Right hindlimb (tissue), 1 donor: ENCODE measurements at places on chromosomes 12 and 14.
A peak's percentile ranks its signal among the peaks of the same experiment; 100 is the strongest.

DNA sequence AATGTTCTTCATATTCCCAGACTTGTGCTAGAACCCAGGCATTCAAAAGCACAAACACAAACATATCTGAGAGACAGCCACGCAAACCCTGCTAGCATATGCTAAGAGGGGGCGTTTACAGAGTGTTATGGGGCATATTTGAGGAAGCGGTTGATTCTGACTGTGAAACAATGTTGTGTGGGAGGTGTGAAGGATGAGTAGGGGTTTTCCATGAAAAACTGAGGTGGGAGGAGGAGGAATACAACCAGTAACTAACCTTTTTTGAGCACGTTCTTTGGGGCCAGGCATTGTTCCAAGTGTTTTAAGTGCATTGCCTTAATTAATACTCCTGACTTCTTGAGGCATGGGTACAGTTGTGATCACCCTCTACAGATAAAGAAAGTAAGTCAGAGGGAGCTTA is 499.5 kb downstream of the AACS start:
- no peak for DNase-seq

- no peak for DNase-seq
Measured at GRCh38 chr12:49960474-49961110, 1.1 kb upstream of the AQP5 start.

- DNase-seq = no peak
Measured at GRCh38 chr12:39503439-39503838, 60.5 kb upstream of the KIF21A start.

DNA sequence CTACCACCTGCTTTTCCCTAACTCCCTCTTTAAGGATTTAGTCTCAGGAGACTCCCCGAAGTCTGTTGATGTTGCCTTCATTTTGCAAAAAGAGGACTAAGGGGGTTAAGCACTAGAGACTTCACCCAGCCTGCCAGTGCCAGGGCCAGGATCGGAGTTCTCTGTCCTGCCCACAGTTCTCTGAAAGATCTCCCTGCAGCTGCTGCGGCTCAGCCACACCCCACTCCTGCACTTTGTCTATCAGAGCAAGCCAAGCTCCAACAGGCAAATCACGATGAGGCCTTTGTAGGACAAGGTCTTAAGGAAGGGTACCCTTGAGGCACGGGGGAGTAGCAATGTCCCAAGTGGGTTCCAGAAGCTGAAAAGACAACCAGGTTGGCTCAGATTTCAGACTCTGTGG is 148.8 kb upstream of the EGLN3 start:
- DNase-seq = no peak

GRCh38 chr12:46983393-46983793 is 96.0 kb upstream of the PCED1B start:
- no peak for DNase-seq

DNA sequence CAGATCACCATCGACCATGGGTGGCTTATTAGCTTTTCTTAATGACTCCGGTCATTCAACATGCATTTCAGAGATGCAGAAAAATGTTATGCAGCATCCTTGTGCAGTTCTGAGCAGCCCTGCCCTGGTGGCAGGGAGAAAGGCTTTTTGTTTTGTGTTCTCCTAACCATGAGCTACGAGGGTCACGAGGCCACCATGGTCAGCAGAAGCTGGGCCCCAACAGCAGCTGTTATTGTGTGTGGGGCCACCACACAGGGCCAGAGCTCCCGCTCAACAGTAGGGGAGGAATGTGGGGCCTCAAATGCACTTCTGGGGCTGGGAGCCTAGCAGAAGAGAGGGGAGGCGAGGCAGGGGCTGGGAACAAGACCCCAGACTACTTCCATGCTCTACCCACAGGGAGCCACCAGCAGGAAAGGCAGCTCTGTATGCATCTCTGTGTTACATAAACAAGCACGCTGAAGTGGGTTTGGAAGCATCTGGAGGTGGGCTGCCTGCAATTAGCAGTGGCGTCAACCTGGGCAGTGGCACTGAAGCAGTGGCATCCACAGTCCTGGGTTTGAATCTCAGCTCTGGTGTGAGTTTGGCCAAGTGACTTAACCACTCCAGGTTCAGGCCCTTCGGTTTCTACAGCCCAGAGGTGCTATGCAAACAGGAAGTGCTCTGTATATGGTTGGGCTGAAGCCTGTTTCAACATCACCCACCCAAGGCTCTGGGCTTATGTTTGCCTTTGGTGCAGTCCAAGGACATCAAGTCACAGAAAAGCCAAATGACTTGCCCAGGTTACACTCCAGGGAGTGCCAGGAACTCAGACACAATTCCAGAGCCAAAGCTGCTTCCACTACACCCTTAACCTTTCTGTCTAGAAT is 16.3 kb downstream of the GLTP start:
- peak; percentile 32 for DNase-seq

- no peak for DNase-seq
Measured at GRCh38 chr12:32273063-32273522, 126.3 kb upstream of the FGD4 start.

DNA sequence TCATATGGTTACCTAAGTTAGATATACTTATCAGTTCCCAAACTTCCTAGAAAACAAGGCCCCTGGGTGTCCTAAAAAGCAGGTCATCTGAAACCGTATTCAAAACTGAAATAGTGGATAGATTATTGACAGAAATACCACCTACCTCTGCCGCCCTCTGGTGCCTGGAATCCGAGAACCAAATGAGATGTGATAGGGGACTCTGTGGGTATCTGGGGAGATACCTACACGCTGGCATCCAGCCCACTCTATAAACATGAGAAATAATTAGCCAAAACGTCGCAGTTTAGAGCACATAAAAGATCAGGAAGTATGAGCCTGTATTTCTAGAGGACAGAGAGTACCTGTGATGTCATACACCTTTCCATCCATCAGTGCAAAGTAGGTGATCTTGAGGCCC is 4.4 kb downstream of the ORMDL2 start:
- DNase-seq = no peak

- no peak for DNase-seq
Measured at GRCh38 chr12:93676408-93677194, 574 bp upstream of the CRADD start.

DNA sequence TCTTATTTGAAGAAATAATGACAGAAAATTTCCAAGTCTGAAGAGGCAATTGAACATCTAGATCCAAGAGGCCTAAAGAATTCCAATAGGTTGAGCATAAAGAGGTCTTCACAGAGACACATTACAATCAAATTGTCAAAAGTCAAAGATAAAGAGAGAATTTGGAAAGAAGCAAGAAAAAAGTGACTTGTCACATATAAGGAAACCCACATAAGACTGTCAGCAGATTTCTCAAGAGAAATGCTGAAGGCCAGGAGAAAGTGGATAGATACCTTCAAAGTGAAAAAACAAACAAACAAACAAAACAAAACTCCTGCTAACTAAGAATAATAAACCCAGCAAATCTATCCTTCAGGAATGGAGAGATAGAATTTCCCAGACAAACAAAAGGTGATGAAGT is 118.1 kb upstream of the LGR5 start:
- DNase-seq = no peak

DNA sequence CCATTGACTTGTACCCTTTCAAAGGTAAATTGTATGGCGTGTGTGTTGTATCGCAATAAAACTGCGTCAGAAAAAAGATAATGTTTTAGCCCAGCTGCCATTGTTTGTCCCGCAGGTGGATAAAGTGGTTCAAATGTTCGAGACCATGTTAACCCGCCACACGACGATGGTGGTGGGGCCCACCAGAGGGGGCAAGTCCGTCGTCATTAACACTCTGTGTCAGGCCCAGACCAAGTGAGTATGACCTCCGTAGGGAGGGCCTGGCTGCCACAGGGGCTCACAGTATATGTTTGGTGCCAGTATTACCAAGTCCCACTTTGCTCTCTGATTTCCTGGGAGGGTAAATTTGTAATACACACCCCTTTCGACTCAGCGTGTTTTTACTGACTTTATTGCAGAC is 96.9 kb downstream of the DNAH10 start:
- no peak for DNase-seq

DNA sequence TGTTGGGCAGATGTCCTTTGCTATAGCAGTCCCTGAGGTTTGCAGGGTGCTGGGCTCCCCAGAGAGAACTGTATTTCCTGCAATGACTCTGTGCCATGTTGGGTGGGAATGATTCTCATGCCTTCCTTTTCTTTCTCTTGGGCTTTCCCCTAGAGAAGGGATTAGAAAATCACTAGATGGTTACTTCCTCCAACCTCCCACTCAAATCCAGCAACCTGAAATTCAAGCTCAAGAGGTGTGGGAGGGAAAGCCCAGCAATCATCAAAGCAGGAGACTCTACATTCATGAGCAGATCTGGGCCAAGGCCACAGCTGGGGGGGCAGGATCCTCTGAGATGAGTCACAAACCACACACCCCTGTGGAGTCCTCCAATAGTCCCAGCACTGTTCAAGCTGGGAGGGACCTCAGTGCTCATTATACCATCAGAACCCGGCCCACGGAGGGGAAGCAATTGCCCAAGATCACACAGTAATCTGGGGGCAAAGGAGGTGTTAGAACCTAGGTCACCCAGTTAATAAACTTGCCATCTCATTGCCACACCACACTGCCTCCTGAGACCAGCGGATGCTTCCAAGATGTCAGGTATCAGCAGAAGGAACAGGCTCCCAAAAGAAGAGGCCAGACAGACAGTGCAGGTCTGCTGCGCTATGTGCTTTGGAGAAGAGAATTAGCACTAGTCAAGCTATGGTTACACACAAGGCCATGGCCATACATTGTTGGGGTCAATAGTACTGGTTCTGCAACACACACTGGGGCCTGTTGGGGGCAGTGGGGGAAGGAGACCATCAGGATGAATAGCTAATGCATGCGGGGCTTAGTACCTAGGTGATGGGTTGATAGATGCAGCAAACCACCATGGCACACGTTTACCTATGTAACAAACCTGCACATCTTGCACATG is 65.7 kb downstream of the TTC9 start:
- no peak for DNase-seq
